ENCODE measurements at places on chromosomes 12 and 14.

GRCh38 chr12:94333396-94333795 is 126.3 kb downstream of the CEP83 start:
- no peak for DNase-seq

- no peak for DNase-seq
Measured at GRCh38 chr12:5434647-5435560, 3.0 kb downstream of the NTF3 start.

DNA sequence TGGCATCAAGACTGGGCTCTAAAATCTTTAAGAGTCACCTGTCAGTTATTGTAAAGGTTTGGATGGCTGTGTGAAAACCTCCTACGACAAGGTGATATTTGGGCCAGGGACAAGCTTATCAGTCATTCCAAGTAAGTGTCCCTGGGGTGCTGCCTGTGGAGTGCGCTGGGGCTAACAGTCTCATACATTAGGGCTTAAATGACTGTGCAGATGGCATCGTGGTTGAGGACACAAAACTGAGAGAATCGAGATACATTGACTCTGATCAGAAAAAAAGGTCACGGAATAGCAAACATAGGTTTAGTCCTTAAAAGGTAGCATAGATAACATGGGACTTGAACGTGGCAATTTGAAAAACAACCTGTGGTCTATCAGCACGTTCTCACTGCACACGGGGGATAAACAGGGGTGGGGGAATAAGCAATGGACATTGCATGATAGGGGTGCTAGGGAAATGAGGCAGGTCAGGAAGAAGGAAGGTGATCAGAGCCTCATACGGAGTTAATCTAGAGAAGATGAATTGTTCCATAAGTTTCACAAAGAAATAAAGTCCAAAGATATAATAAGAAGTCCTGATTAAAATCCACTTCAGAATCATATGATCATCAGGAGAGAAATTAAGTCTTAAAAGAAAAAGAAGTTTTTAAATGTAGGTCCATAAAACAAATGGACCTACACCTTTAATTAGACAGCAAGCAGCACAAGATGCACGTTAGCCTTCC is 100.3 kb downstream of the DAD1 start:
- DNase-seq = no peak

DNA sequence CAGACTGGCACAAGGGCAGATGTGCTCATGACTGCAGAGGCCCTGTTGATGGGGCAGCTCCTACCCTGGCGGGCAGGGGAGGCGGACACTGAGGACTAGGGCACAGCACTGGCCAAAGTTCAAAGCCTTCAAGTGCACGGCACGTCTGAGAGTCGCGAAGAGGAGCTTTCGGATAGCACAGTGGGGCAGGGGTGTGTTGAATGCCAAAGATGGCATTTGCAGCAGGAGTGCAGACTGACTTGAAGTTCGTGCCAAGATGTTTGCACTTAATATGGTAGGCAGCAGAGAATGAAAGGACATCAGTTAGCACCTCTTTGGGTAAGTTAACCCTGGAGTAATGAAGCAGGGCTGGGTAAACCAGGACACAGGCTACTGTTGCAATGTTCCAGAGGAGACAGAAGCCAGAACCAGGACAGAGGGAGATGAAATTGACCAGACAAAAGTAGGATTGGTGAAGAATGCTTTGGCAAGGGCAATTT is 6.7 kb upstream of the EML1 start:
- no peak for DNase-seq

GRCh38 chr14:77314043-77314442 is 6.6 kb downstream of the POMT2 start:
- no peak for DNase-seq

DNA sequence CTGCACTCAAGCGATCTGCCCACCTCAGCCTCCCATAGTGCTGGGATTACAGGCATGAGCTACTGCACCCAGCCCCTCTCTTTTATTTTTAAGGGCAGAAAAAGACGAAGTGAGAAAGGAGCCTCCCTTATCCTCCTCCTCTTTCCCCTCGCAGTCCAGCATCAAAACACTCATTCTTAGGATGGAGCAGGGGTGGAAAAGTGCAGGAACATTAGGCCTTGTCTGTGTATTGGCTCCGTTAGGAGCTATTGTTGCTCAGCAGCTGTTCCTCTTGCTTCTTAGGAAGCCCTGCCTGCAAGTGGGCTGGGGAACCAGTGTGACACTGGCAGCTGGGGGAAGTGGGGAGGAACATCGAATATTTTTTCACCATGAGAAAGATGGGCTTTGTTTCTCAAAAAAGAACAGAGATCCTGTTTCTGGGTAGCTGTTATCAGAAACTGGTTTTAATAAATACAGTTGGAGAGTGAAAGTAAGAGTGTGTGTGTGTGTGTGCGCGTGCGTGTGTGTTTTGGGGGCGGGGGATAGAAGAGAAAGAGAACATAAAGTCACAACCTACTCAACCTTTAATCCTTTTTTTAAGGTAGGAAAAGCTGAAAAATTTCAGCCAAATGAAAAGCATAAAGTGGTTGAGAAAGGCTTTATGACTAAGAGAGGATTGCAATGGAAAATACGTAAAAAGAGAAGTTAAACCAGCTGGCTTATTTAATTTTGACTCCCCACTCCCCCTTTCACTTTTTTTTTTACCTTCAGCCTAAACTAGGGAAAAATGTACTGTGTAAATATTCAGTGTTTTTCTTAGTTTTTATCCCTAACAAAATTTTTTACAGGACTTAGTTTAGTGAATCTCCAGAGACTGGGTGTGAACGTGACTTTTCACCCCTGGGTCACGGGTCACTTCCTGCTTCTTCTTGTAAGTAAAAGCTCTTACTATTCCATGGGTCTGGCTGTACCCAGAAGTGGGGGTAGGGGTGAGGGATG is 197.2 kb upstream of the PLEKHG7 start:
- DNase-seq = peak; percentile 53

GRCh38 chr14:102452302-102452701 is 57.3 kb downstream of the ANKRD9 start:
- DNase-seq = no peak

- no peak for DNase-seq
Measured at GRCh38 chr12:109930028-109930800, 30.1 kb downstream of the TCHP start.

DNA sequence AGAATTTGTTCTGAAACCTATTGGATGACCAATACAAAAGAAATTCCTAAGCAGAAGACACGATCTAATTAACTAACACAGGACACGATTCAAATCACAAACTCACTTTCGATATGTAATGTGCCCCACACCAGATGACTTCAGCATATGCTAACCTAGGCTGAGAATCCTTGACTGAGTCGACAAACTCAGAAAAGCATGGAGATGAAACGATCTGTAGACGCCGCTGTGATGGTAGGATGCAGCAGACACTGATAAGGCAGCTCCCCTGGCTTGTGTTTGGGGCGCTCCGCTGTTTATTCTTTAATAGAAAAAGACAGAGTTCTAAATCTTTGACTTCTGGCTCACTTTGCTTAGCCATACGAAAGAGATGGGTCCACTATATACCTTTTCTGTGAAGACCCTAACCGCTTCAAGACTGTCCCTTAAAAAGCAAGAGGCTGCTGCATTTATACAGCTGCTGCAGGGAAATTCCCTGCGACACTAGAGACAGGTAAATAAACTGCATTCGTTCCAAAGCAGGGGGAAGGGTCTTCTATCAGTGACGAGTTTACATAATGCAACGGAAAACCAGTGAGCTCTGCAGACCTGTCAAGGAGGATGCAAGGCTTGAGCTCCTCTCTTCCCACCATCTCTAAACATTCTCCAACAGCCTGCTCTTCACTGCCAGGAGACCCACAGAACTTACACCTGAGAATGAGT is 929 bp downstream of the CHD8 start:
- no peak for DNase-seq

GRCh38 chr12:84290168-84290567 is 622.4 kb downstream of the SLC6A15 start:
- no peak for DNase-seq
